ENCODE measurements at places on chromosomes 16 and 17.

GRCh38 chr17:61221597-61222471 is 177.8 kb upstream of the TBX2 start:
- no peak for DNase-seq

DNA sequence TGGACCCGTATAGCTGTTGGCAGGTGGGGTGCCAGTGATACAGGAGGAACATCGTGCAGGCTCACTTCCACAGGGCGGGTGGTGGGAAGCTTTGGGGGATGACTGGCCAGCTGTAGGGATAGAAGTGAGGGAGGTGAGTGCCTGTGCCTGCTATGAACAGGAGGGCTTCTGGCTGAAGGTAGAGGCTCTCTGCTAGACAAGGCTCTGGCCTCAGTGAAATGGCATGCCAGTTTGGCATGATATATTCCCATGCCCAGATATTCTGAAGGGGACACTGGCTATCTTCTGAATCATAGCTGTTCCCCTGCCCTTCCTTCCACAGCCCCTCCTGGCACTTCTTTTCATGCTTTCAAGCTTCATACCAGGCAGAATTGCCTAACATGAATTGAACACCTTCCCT is 19.1 kb downstream of the PHAF1 start:
- DNase-seq: no peak

DNA sequence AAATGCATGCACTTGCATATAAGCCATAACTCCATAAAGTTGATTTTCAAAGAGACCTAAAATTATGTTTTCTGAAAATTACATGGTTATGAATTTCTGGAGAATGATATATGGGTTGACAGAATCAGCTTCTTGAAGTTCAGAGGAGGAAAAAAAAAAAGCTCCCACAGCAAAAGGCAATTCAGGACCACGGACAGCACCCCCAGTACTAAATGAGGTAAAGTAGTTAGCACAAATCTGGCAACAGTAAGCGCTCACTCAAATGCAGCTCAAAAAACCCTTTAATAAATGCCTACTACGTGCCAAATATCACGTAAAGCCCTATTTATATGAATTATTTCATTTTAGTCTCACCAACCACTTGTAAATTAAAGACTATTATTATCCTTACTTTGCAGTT is 135.2 kb downstream of the SHISA9 start:
- no peak for DNase-seq

DNA sequence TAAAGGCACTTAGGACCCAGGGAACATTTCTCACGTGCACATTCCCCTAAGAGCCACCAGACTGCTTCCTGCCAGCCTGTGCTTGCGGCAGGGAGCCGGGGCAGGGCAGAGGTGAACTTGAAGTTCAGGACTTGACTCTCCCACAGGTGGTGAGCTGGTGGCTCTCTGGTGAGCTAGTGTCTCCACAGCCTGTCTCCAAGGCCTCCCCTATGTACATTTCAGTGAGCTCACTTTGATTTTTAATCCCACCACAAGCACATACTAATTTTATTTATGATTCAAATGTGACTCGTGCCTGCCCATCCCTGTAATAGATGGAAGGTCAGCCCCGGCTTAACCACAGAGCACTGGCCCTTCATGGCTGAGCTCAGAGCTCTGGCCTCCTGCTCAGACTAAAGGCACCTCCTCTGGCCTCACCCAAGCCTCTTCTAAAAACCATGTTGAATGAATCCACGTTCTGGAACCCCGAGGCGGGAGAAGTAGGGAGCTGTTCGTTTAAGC is 9.2 kb downstream of the SNN start:
- no peak for DNase-seq

GRCh38 chr17:64073771-64074703 is 53.6 kb upstream of the ICAM2 start:
- no peak for DNase-seq

DNA sequence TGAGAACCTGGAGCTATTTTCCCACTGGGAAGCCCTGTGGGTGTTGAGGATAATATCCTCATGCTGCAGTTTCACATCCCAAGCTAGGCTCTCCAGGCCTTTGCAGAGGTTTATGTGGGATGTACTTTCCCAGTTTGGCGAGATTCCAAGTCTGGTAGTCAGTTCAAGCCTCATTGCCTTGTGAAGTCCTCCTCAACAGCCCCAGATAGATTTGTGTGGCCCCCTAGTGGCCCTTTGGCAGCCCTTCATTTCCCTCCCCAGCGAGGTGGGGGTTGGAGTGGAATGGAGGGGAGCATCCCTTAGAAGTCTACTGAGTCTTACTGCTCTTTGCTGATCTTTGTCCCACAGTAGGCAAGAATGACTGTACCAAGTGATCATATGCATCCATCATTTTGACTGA is 137.9 kb downstream of the CDH11 start:
- peak; percentile 5 for DNase-seq

GRCh38 chr17:73324160-73324475 is 12.3 kb upstream of the CDC42EP4 start:
- no peak for DNase-seq

GRCh38 chr16:50683689-50684374 is 2.7 kb upstream of the SNX20 start:
- DNase-seq: no peak

- DNase-seq: no peak
These were observed 3.3 kb upstream of the GAA start for GRCh38 chr17:80097844-80098691.

GRCh38 chr17:78040440-78041385 is 82.2 kb downstream of the TNRC6C start:
- no peak for DNase-seq

GRCh38 chr17:14432079-14432478 is 131.2 kb downstream of the HS3ST3B1 start:
- DNase-seq: no peak

DNA sequence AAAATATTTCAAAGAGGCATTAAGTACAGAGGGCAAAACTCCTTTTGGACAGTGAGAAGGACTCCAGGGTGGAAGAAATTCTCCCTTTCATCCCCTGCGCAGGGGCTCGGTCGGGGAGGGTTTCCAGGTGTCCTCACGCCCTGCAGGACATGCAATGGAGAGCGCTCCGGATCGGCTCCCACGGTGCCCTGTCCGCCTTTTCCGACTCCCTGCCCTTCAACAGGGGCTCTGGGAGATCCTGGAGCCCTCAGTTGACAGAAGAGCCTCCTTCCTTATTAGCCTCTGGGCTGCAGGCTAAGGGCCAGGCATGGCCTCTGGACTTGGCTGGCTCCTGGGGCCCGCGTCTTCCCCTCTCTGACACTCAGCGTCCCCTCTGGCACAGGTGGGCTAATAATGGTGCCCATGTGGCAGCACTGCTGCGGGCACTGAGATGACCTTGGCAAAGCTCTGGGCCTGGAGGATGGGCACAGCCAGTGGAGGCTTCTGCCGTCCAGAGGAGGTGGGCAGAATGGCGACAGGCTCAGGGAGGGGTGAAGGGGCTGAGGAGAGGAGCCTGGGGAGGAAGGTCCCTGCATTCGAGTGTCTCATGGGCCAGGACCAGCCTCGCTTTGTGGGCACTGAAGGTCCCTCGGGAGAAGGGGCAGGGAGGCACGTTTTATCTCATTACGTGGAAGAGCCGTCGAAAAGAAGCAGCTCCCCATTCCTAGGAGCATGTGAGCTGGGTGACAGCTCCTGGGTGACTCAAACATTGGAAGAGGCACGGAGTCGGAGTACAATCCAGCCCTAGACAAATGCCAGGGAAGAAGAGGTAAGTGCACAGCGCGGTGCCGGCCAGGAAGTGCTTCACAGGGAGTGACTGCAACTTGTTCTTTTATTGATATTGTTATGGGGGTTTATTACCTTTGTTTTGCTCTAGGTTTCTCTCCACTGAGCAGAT is 161.7 kb downstream of the IRF8 start:
- DNase-seq: no peak

- no peak for DNase-seq
These were observed 71.9 kb upstream of the AXIN2 start for GRCh38 chr17:65633146-65633881.

DNA sequence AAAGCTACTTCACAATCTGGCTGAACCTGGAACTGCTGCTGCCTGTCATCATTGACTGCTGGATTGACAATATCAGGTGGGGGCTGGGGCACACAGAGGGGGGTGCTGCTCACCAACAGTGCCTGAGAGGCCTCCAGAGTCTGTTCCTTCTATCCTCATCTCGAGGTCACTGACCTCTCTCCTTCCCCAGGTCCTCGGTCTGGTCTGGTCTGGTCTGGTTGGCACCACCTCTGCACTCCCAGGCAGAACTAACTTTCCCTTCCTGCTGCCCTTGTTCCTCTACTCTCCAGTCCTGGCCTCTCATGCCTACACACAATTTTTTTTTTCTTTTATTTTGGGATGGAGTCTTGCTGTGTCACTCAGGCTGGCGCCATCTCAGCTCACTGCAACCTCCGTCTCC is 4.2 kb downstream of the PLA2G15 start:
- no peak for DNase-seq

DNA sequence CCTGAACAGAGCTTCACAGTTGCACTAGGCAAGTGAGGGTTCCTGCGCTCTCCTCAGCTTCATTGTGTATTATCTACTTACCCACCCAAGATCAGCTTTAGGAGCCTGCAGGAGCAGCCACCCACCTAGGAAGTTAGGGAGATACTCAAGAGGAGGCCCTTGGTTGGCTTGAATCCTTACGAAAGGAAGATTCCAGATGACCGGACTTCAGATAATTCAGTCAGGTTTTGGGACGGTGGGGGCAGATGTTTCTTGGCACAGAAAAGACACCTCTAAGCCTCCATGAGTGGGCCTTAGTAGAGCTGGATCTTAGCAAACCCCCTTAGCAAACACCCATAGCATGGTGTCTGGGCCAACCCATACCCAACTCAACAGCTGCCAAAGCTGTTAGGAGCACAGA is 2.4 kb upstream of the CBFB start:
- no peak for DNase-seq

DNA sequence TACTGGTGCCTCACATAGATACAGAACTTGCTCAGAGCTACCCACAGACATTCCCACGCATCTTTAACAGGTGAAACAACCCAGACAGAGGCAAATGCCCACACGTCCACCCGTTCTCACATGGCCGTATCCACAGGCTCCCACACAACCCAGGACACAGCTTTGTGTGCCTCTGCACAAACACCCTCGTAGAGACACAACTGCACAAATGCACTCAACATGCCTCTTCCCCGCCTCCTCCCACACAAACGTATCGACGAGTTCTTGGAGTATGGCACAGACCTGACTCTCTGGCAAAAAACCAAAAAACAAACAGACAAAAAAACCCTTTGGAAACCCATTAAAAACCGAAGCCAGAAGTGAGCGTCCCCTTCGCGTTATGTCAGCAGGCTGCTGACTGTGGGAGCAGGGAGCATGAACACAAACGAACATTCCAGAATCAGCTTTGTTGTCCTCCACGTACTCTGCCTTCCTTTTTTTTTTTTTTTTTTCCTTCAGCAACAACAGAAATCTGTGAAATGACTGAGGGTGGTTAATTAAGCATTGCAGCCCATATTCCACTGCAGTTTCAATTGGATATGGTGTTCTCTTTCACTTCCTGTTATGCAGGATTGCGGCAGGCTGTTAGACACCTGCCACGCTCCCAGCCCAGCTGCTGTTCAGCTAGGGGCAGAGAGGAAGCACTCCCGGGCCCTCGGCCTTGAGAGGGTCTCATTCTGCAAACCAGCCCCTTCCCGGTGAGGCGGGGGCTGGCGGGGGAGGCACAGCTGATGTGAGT is 313.7 kb downstream of the MAF start:
- no peak for DNase-seq

GRCh38 chr17:72136692-72137091 is 15.9 kb downstream of the SOX9 start:
- DNase-seq: peak; percentile 83

DNA sequence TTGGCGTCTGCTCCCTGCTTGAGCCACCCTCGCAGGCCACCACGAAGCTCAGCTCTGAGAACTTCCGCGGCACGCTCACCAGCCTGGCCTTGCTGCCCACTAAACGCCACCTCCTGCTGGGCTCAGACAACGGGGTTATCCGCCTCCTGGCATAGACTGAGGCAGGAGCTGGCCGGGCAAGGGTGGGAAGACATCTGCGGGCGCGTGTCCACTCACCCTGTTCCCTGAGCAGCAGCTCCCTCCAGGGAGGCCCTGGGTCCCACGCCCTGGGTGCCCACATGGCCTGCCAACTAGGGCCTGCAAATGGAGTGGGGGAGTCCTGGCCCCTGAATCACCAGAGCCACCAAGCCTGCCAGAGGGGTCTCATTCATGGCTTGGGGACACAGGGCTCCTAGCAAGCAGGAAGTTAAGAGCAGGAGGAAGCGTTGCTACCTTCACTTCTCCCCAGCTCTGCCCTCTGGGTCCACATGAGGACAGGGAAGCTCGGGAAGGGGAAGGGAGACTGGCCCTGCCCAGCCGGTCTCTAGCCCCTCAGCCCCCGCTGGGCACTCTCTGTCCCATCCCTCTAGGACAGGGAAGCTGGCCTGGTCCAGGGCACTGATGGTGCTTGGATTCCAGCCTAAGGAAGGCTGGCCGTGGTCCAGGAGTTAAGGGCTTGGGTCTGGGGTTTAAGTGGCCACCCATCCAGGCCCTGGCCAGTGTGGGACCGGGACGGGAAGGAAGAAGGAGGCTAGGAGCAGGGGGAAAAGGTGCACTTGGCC is 5.0 kb upstream of the SERPINF2 start:
- no peak for DNase-seq

- DNase-seq: no peak
These were observed 10.0 kb downstream of the CES3 start for GRCh38 chr16:66970775-66971720.

GRCh38 chr17:19380481-19381301 is 2.4 kb downstream of the MAPK7 start:
- no peak for DNase-seq

DNA sequence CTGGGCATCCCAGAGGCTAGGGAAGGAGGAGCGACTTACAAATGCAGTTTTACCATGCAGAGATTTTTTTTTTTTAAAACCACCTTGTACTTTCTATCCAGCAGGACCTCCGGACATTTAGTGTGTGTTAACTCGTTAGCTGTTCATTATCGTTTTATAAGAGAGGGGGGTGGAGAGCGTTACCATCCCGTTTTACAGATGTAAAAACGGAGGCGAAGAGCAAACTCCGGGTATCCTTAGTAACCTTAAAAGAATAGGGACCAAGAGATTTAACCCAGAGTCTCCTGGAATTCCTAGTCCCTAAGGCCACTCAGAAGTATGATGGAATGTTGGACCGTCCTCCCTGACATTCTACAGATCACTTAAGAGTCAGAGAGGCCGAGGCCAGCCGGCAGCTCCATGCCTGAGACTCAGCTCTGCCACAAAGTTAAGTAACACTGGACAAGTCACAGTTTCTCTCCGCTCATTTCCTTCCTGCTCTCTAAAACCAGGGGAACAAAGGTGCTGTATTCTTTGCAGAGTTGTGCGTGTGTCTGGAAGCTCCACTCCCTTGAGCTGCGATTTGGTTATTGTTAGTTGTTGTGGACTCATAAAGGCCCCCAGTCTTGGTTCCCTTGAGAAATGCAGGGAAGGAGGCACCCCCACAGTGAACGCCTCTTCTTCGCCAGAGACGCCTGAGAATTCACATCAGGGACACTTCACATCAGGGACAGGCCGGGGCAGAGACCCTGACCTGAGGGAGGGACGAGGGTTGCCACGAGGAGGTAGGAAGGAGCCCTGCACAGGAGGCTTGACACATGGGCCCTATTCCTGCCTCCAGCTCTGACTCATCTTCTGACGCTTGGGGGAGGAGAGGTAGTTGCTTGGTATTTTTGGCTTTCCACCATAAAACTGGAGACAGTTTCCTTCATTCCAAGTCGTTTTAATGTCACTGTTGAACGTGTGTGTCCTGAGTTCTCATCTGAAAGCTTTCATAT is 1.2 kb downstream of the DUSP14 start:
- no peak for DNase-seq
